ENCODE measurements at places on chromosomes 5 and 9.

GRCh38 chr9:125789196-125789595, 42.0 kb downstream of the PBX3 start:
- DNase-seq = no peak
- H3K36me3 ChIP-seq = peaks cover 2% of the 10 kb centered on the region
- no peak overlapping the region for H3K4me3 ChIP-seq
- H3K27me3 ChIP-seq = no peaks in the 10 kb centered on the region
- H3K4me1 ChIP-seq = peaks cover 14% of the 10 kb centered on the region

GRCh38 chr5:172142709-172143215, 45.3 kb downstream of the STK10 start:
- no peaks in the 10 kb centered on the region for H3K27me3 ChIP-seq
- peak overlapping the region; percentile 87 for H3K27ac ChIP-seq
- peaks cover 35% of the 10 kb centered on the region for H3K36me3 ChIP-seq
- peak overlapping the region; percentile 34 for H3K4me3 ChIP-seq

GRCh38 chr5:113278976-113279375, 155.8 kb downstream of the TSSK1B start:
- H3K4me1 ChIP-seq = peaks cover 3% of the 10 kb centered on the region
- no peak overlapping the region for H3K27ac ChIP-seq
- no peak for DNase-seq
- H3K27me3 ChIP-seq = no peaks in the 10 kb centered on the region
- no peaks in the 10 kb centered on the region for H3K36me3 ChIP-seq

DNA sequence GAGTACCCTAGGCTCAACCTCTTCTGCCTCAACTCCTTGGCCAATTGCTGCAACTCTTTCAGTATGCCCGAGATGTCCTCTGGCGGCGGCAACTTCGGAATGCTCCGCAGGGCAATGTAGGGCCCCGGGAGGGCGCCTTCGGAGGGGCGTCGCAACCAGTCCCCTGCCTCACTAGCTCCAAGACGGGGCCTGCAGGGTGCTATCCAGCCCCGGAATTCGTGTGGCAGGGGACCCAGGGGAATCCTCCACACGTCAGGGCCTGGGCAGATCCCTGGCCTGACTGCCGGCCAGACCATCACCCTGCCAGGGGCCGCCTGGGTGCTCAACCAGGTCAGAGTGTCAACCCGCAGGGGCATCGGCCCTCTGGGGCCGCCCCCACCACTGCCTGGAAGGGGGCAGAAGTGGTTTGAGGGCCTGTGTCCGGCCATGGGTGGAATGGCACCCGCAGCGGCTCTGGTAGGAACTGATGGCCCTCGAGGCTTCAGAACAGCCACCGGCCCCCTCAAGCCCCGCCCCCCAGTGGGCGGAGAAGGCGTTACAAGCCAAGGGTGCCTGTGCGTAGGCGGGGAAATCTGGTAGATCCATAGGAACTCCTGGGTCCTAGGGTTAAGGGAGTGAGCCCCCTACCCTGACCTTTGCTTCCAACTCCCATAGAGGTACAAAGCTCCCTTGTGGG, at the start of gene POU5F2:
TSS of gene POU5F2 (minus strand) at position 465 of the 676 bp plus-strand sequence. CDS start at position 428, 37 bp downstream.
- no peak within 1 kb of the TSS for H3K27ac ChIP-seq
- no peak for DNase-seq
- H3K4me3 ChIP-seq = no peak within 1 kb of the TSS
- H3K36me3 ChIP-seq = peaks cover 3% of the 10 kb centered on the region

- H3K4me1 ChIP-seq = no peaks in the 10 kb centered on the region
- no peak for DNase-seq
- H3K36me3 ChIP-seq = no peaks in the 10 kb centered on the region
Observed at GRCh38 chr9:101495810-101496209, 37.8 kb upstream of the RNF20 start.

- no peak overlapping the region for H3K27ac ChIP-seq
- H3K27me3 ChIP-seq = no peaks in the 10 kb centered on the region
- no peaks in the 10 kb centered on the region for H3K4me1 ChIP-seq
- no peak for DNase-seq
Observed at GRCh38 chr5:125210242-125210947, 464.0 kb upstream of the ZNF608 start.

DNA sequence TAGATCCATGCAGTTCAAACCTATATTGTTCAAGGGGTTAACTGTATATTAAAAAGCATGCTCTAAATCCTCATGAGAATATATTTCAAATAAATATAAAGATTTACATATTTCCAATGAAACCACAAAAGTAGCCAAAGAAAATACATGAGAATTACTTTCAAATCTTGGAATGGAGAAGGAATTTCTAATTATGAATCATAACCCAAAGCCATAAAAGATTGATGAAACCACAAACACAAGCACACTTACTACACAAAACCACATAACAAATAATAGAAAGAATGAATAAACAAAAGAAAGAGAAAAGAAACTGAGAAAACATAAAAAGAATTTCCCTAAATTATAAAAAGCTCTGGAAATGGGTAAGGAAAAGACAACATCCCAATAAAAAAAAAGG, 16.0 kb downstream of the ERP44 start:
- H3K4me1 ChIP-seq = peaks cover 77% of the 10 kb centered on the region
- H3K4me3 ChIP-seq = no peak overlapping the region
- H3K27me3 ChIP-seq = no peaks in the 10 kb centered on the region
- peak overlapping the region; percentile 66 for H3K27ac ChIP-seq
